ENCODE measurements at places on chromosomes 4 and X.
A peak's percentile ranks its signal among the peaks of the same experiment; 100 is the strongest.

DNA sequence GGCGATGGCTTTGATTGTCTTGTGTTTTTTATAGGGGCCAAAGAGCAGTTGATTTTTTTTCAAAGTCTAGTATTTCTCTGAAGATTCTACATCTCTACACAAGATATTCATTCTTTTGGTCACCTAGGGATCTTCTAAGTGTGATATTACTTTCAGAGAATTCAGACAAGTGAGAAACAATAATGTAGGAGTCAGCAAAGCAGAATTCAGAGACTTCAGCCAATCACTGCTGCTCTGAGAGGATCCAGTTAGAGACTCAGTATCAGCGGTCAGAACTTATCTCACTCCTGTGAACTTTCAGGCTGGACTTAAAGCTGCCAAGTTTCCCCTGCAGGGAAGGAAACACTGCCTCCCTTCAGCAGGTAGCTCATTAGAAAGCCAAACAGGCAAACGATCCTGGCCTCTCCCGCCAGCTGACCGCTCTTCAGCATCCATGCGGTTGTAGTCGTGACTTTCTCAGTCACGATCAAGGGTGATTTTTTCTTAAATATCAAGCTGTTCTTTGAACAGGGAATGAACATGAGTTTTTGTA is 59.2 kb downstream of the NSUN7 start:
- DNase-seq = no peak

DNA sequence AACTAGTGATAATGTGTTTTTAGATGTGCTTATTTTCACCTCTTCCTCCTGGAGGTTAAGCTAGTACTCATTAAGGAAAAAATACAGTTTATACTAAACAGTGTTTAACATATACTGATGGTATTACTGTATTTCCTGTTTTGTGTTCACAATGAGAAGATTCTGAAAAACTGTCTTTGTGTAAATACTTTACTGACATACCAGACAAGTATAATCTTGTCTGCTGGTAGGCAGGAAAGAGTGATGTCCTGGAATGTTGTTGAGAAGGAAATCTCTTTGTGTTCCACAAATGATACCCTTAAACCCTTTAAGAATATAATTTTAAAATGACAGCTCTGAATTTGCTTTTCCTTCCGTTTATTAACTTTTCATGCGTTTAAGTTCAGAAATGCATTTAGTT is 205.5 kb upstream of the NUDT6 start:
- DNase-seq = no peak

- no peak for DNase-seq
Measured at GRCh38 chr4:119284876-119285780, 36.8 kb downstream of the FABP2 start.

DNA sequence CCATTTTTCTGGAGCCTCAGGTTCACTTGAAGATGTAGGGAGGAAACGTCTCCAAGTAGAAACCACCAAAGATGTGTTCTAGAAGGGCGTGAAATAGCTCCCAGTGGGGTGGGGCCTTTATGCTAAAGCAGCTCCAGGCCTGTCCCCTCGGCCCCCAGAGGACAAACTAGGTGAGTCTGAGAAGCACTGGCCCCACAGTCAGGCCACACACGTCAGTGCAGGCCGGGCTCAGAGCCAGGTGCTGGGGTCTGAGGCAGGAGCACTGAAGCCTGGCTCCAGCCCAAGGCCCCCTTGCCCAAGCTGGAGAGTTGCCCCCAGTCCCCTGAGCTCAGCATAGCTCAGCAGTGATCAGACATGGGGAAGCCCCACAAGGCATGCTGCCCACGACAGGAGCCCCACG is 95.4 kb upstream of the PSAPL1 start:
- no peak for DNase-seq

DNA sequence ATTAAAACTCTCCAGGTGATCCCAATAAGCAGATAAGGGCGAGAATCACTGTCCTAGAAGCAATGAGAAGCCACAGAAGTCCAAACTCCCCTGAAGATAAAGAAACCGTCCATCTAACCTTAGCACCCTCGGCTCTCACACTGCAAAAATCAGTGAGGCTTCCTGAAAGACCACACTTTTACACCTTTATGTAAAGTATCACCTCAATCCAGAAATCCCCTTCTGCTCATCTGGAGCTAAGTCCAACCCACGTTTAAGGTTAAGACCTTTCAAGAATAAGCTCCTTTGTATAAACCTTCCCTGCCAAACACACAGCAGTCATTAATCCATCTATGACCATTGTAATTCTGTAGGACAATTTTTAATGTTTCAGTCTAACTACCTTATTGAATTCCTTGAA is 41.7 kb downstream of the LIN54 start:
- no peak for DNase-seq

GRCh38 chr4:6493658-6494304 is 21.4 kb upstream of the PPP2R2C start:
- DNase-seq = no peak

DNA sequence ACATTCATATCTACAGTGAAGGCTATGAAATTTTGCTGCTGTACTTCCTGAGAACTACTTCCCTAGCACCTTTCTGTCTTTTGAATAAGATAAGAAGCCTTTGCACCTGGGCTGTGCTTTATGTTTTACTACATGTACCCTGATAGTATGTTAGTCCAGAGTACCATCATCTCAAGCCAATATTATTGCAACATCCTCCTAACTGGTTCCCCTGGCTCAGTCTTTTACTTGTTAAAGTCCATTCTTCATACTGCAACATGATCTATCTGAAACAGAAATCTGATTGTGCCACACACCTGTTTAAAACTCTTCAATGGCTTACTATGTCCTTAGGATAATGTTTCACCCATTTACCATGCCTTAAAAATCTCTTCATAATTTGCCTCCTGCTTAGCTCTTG is 102.3 kb downstream of the AGTR2 start:
- DNase-seq = no peak

DNA sequence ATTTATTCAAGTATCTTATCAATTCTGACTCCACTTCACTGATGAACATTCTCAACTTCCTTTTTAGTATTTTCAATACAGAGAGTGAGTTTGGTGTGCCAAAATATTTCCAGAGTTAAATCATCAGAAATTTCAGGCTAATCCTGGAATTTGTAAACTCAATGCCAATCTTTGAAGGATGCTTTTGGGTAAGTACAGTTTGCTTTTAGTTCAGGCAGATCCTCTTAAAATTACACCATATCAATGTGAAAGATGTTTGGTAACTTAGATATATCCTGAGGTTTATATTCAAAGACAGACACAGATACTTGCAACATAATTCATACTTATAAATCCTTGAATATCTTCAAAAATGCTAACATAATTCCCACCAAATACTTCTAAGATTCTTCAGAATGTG is 76.0 kb upstream of the FAM47B start:
- no peak for DNase-seq

DNA sequence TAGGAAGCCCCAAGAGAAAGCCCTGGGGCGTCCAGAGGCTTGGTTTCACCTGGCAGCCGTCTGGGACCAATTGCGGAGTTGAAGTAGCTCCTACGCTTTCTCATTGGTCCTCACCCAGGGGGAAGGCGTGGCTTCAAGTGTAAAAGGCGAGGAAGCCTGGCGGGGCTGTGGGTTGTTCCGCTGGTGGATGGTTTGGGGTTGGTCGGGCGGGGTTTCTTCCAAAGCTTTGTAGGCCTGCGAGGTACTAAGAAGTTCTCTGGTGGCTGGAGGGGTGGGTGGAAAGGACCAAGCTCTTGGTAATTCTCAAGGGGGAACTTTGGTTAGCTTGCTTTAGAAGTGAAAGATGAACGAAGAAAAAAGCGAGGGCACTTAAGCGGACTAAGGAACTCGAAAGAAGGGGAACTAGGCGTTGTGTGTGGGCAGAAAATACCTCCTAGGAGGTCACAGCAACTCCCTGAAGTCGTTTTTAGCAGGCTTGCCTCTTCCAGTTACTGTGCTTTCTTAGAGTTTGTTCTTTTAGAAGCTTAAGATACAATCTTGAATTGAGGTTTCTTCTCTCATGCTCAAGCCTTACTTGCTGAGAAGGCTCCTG is 36.6 kb downstream of the CCNG2 start:
- DNase-seq = peak; percentile 85

DNA sequence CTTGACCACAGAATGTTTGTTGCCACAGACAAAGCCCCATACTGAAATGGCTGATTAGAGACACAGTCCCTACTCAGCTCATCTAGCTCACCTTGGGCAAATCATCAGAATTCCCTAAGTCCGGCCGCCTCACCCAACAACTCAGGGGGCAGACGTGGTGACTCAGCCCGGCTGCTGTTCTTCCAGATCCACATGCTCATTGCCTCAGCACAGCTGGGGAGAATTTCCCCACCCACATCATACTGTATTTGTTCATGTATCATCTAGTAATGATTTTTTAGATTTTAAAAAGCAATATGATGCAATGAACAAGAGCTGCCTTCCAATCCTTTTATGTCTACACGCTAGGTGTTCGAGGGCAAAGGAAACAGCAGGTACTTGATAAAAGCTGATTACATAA is 333.8 kb upstream of the TENM3 start:
- no peak for DNase-seq

DNA sequence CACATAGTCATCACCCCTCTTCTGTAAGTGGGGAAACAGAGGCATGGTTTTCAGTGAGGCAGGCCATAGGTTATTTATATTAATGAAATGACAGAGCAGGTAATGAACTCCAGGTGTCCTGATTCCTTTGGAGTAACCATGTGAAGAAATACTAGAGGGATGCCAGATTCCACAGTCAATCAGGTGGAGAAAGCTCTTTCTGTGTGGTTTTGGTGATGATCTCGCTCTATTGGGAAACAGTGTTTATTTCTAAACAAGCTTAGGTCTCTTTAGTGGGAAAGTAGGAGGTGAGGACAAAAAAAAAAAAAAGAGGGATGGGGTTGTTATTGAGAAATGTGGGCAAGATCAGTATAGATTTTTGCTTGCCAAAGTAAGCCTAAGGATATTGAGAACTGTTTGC is 12.2 kb downstream of the DOCK11 start:
- no peak for DNase-seq

- DNase-seq = no peak
Measured at GRCh38 chrX:111444881-111445280, 32.9 kb upstream of the DCX start.

- no peak for DNase-seq
Measured at GRCh38 chrX:97619499-97619898, 735.8 kb downstream of the RPA4 start.

DNA sequence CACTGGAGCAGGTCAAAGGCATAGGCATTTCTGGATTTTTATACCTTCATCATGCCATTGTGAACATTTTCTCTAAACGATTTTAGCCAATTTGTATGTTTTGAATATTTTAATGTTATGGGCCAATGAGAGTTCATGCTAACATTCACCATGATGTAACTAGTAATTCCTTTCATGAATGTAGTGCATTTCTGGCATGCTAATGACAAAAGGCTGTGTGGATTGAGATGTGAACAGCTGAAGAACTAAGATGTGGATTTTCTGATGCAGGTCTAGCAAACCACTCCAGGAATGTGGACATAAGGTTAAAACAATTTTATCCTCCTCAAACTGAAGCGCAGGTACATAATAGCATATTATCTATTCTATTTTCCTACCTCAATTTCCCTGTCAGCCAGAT is 269.4 kb downstream of the NLGN4X start:
- DNase-seq = no peak

- no peak for DNase-seq
Measured at GRCh38 chr4:95494186-95494585, 54.6 kb downstream of the UNC5C start.
